ENCODE measurements at places on chromosomes 3 and 15. TPM values are rescaled to one million over a fixed set of nuclear protein-coding genes. Genes with fewer than 3 reads are reported as not detected.

The CNTN4 gene
- total RNA-seq, result 57.6 TPM

- DNase-seq, result no peak
Observed at GRCh38 chr3:138578141-138578540, 15.9 kb downstream of the CEP70 start.

The NAALADL2 gene
- 17.5 TPM for total RNA-seq

DNA sequence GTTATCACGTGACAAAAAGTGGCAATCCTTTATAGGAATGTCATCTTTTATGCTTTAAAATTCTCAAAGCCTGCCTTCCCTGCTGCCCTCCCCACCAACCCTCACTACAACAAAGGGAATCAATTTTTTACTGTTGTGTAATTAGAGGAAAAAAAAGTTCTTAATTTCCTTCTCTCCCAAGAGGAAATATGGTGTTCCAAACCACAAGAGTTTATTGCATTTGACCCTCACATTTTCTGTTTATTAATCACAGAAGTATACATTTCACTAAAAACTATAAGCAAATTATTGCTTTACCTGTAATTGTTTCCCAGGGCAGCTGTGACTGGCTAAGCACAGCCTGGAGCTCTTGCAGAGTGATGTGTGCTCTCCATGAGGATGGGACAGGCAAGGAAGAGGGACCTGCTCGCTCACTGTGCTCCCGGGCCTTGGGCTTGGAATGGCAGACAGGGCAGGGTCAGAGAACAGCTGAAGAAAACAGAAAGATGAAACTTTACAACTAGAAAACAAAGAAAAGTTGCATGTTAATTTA lies 31.3 kb upstream of the ATP10A start:
- no peak for DNase-seq

- DNase-seq, result no peak
Observed at GRCh38 chr3:120432150-120432860, 18.5 kb downstream of the FSTL1 start.

The NOX5 gene
- 0.09 TPM for total RNA-seq

- DNase-seq, result no peak
Observed at GRCh38 chr15:74442604-74443003, 8.8 kb upstream of the SEMA7A start.

The TSEN2 gene
- 36.0 TPM for total RNA-seq

DNA sequence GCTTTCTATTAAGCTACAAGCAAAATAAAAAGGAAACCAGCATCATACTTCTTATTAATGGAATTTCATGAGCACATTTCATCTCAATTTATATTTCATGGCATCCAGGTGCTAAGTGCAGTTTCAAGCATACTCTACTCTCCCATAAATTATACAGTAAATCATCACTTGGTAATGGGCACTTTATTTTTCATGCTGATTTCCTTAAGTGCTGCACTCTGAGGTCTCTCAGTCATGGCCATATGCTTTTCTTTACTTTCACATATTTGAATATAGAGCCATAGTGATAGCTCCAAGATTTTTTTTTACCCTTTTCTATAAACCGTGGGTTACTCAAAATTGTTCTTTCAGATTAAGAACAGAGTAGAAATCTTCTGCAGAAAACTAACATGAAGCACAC lies 1505.7 kb upstream of the CADM2 start:
- no peak for DNase-seq

- no peak for DNase-seq
Observed at GRCh38 chr15:81573098-81573746, 199.2 kb upstream of the TMC3 start.

The NEK11 gene
- 24.5 TPM for total RNA-seq

The SPATA12 gene
- total RNA-seq, result not detected

The ZIC4 gene
- total RNA-seq, result 122 TPM

DNA sequence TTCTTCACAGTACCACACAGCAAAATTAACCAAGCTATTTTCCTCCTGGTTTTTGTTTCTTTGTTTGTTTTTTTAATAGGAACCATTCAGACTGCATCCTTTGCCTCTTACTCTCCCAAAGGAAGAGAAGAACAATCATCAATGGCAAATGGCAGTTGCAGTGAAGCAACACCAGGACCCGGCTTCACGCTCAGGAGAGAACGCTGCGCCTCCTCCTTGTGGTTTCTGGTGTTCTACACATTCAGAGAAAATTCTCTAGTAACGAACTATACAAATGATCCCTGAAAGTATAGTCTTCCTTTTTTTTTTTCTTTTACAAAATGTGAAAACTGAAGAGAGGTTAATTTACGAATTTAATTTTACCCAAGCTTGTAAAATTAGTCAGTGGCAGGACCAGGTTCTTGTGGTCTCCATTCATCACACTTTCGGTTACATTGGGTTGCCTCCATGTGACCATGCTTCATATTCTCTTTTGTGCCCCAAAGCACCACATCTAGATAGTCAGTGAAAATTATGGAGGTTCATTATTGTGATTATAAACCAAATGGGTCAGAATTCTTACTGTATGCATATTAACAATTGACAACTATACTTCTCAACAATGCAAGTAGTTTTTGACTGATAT lies 10.6 kb upstream of the MINDY2 start:
- no peak for DNase-seq
